Stimulated activated CD8-positive, alpha-beta memory T cell treated with anti-CD3 and anti-CD28 coated beads, Interleukin-4, amount 100 ng/mL, for 4 hours (primary cell): ENCODE measurements at places on chromosomes 7 and 10.

DNA sequence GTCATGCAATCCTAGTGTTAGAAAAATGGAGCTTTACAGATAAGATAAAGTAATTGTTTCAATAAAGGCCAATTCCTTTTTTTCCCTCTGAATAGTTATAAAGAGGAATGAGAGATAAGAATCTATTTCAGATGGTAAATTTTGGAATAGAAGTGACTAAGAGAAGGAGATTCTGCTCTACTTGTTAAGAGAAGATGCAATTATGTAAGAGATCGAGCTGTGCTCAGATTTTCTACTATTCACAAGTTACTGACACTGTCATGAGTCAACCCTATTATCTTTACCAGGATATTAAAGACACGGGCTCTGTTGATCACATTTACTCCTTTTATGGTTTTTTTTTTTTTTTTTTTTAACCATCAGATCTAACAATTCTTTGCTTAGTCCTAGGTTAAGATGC is 511.3 kb downstream of the ARL4A start:
- no peak for DNase-seq

DNA sequence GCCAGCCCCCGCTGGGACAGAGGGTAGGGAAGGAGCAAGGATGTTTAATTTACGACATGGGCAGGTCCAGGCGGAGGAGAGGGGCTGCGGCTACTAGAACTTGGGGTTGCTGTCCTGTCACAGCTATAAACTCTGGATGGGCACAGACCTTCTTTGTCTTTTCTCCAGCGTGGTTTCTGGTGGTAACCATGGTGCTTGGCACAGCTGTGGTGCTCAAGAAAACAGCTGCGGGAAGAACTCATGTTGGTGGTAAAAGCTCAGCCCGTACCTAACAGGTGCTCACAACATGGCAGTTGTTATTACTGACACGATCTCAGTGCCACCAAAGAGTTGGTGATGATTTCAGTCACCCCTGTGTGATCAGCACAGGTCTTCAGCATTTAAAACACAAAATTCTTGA is 13.8 kb downstream of the BAIAP2L1 start:
- no peak for DNase-seq

DNA sequence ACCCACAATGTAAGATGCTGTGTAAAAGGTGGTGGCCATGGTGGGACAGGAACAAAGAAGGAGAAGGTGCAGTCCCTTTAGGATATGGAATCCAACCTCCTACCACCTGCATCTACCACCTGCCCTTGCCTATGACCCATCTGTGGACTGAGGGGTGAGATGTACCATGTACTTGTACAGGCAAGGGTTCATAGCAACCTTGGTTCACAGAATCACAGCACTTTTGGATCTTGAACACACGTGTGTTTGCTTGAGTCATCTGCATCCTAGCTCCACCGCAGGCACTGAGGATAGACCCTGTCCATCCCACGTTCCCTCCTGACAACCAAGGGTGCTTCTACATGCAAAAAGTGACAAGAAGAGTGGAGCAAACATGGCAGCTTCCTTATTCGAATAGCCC is 162.3 kb downstream of the GFRA1 start:
- no peak for DNase-seq

- DNase-seq, result no peak
Measured at GRCh38 chr7:38844952-38845563, 63.9 kb downstream of the VPS41 start.

- DNase-seq, result no peak
Measured at GRCh38 chr7:132557489-132558044, 18.7 kb downstream of the PLXNA4 start.

DNA sequence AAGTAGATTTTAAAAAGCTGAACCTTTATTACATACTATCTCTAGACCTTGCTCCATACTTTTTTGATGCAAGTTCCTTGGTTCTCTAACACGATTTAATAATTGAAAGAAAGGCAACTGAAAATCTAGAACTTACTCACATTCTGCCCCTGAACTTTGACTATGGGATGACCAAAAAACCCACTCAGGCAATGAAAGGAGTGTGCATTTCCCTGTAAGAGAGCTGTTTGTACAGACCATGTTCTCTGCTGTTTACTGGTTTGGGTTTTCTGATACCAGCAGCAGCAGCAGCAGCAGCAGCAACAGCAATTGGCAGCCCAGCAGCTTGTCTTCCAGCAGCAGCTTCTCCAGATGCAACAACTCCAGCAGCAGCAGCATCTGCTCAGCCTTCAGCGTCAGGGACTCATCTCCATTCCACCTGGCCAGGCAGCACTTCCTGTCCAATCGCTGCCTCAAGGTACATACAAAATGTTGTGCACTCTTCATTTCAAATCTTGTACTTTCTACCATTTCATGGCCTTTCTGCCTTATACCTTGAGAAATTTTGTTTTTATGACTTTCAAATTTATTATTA is 216.7 kb downstream of the FOXP2 start:
- no peak for DNase-seq

- DNase-seq, result no peak
Measured at GRCh38 chr7:140375323-140375722, 23.0 kb downstream of the SLC37A3 start.

DNA sequence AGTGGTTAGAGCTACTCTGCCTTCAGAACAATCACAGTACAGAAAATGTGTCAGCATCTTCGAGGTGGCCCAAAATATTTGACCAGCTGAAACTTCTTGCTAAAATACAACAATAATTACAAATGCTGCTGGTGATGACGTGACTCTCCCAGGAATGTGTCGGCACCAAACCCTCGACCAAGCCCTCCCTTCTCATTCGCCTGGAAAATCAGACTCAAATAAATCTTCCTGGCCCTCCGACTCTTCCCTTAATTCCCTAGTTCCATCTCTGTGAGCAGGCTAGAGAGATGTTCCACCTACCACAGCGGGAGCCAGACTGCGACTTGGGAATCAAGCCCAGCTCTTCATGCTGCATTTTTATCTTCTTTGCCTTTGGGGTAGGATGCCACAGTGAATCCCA is 4.1 kb downstream of the PRSS2 start:
- no peak for DNase-seq

- DNase-seq, result no peak
Measured at GRCh38 chr10:131895116-131895515, 5.7 kb upstream of the PPP2R2D start.
